ENCODE measurements at places on chromosomes 7 and 10.

DNA sequence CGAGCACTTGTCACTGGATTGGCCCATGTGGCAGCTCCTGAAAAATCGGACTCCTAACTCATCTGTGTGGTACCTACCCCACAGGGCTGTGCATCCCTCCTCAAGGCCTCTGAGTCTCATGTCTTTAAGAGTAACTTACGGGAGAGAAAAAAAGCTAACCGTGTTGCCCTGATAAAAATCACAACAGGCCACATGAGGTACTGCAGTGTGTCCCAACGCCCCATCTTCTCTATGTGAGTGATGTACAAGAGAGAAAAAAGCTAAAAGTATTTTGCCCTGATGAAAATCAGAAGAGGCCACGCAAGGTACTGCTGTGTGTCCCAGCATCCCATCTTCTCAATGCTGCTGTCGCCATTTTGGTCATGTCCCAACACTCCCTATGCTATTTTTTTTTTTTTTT, 41.2 kb upstream of the ADRB1 start:
- DNase-seq: no peak

- DNase-seq: no peak
Measured at GRCh38 chr10:90920986-90921666, at the start of gene ANKRD1. Gene ANKRD1, minus strand, starts transcription at chr10:90921087. Its CDS starts 60 bp downstream, at chr10:90921027.

DNA sequence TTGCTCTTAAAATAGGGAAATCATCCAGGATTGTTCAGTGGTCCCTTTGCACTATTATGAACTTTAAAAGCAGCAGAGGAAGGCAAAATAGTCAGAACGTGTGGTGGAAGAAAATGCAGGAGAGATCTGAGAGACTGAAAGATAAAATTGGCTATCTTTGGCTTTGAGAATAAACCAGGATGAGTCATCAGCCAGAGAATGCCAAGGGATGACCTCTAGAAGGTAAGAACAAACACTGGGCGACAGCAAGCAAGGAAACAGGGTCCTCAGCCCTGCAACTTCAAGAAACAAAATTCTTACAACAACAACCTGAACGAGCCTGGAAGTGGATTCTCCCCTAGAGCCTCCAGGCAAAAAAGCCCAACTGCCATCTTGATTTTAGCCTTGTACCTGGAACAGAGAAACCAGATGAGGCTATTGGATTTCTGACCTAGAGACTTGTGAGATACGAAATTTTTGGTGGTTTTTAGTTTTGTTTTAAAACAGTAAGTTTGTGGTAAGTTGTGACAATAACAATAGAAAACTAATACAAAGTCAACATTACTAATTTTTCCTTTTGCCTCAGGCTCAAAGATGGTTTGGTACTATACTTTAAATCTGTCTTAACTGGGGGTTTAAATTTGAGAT, 130.2 kb upstream of the CNTNAP2 start:
- no peak for DNase-seq

DNA sequence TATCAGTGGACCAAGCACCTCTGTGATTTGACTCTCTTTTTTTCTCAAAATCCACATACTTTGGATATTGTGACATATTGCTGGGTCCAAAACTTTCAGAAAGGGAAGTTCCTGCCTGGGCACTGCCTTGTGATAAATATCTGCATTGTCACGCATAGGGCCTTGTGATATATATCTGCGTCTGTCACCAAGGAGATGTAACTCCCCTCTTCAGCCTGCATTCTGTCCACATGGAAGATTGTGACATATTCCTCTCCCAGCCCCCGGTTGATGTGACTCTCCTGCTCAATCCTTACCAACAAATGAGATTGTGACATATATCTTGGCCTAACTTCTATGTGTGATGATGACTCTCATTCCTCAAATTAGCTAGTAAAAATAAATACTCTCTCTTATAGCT, 25.4 kb upstream of the ZNF107 start:
- DNase-seq: no peak

Measured in stimulated activated CD8-positive, alpha-beta memory T cell treated with anti-CD3 and anti-CD28 coated beads, Interleukin-2, amount 100 ng/mL, for 48 hours (primary cell).